ENCODE measurements at places on chromosomes 13 and 19.

DNA sequence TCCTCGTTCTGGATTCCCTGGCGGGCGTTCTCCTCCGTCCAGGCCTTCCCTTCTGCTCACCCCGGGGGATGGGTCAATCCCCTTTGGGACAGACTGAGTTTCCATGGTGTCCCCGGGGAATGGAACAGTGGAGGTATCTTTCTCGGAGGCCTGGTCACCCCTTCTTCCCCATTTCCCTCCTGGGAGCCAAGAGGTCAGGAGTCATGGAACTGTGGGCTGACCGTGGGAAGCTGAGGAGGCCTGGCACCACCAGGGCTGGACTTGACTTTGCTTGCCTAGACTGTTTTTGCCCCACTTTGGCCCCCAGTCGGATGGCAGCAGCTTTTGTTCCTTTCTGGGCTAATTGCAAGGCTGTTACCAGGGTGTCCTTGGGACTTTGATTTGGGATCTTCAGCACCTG is 2.0 kb downstream of the NACC1 start:
- no peak for DNase-seq

- no peak for DNase-seq
Observed at GRCh38 chr13:40109351-40109844, 453.9 kb downstream of the COG6 start.

GRCh38 chr13:41220401-41220800 is 26.0 kb upstream of the KBTBD7 start:
- no peak for DNase-seq

- no peak for DNase-seq
Observed at GRCh38 chr19:23474172-23474571, 78.9 kb upstream of the ZNF91 start.

- DNase-seq, result no peak
Observed at GRCh38 chr13:95360464-95361097, 59.3 kb upstream of the ABCC4 start.

DNA sequence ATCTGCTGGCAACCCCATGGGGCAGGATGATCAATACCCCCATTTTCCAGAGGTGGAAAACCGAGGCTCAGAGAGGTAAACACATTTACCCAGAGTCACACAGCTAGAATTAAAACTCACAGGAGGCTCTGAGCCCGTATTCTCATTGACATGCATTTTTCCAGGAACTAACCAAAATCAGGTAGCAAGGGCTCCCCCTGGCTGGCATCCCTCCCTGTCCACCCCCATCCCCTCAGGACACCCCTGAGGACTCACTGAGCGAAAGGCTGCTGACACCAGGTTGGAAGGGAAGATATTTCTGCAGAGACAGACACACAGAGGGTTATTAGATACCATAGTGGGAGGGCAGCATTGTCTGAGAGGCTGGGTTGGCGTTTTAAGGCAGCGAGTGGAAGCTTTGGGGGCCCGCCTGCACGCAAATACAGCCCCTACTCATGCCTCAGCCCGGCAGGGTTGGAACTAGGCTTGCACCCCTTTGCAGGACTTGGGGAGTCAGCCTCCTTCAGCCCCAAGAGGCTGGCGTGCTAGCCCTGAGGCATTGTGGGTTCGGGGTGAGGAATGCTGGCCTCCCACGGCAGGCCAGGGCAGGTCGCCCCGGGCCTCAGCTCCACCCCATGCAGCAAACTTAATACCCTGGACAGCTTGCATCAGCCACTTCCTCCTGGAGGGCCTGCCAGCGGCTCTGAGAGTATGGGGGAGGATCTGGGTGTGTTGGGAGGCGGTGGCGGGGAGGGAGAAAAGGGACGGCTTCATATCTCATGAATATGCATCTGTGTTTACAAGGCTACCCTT is 3.9 kb downstream of the SLC1A5 start:
- no peak for DNase-seq

- DNase-seq, result no peak
Observed at GRCh38 chr13:112653071-112653470, 36.8 kb upstream of the ATP11A start.

- no peak for DNase-seq
Observed at GRCh38 chr19:35134601-35135242, at the start of gene LGI4. Gene LGI4, minus strand, starts transcription at chr19:35135059. Its CDS starts 379 bp downstream, at chr19:35134680.

- DNase-seq, result no peak
Observed at GRCh38 chr13:93151277-93151676, 75.3 kb upstream of the GPC6 start.

DNA sequence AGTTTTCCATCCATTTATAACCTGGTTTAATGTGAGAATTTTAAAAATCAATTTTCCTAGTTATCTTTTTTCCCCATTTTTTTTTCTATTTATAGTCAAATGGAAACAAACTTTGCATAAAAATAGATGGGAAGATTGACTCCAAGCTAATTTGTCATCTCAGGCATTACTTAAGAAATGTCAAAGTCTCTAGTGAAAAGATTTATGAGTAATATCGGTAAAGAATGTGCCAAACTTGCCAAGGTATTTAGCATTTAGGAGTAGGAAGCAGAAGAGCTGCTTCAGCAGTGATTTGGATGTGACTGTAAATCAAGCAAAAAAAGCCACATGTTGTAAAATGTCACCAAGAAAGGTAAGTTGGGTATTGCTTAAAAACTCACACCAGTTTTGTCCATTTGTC is 108.6 kb downstream of the LACC1 start:
- no peak for DNase-seq

- DNase-seq, result no peak
Observed at GRCh38 chr19:7483720-7484201, 5.1 kb downstream of the PEX11G start.

DNA sequence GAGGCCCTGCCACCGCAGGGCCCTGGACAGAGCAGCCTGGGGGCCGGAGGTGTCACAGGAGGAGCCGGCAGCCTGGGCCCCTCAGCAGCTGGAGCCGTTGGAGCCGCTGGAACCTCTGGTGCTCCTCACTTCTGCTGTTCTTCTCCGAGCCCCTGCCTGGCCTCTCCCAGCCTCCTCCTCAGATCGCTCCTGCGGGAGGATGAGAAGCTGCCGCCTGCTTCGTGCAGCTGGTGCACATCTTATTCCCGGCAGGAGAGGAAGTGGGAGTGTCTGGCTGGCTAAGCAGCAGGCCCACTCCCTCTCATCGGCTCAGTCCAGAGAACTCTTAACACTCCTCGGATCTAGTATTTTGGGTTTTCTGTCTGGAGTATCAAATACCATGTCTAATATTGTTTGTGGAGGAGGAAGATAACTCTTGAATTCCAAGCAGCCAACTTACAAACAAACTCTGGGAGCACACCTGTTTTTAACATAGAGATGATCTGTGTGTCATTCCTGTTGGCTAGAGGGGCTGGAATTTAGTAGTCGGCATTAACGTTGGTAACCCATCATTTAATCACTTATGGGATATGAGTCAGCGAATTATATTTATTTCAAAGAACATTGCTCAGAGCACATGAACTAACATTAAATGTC is 37.1 kb upstream of the RNF113B start:
- DNase-seq, result no peak

DNA sequence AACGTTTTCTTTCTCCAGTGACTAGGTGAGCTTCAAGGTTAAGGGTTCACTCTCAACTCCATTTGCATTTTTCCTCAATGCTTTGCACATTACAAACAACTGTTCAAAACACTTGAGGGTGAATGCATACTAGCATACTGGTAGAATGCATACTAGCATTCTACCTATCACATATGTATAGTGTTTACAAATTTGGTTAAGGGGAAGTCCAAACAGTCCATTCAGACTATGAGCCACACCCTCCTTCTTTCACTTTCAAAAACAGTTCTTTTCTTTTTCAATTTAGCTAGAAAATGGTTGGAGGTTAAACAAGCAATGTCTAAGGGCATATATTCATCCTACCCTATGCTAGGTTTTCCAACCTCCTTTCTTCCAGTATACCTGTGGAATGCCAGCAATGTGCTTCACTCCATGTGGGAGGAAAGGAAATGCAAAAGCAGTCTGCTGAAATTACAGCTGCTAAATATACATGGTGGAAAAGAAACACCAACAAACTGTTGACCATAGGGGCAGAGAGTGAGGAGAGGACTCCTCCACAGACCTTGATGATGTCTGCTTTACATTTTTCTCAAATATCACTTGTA is 102.6 kb downstream of the DOCK9 start:
- no peak for DNase-seq

- DNase-seq, result no peak
Observed at GRCh38 chr13:94232956-94233355, 246.5 kb downstream of the DCT start.

DNA sequence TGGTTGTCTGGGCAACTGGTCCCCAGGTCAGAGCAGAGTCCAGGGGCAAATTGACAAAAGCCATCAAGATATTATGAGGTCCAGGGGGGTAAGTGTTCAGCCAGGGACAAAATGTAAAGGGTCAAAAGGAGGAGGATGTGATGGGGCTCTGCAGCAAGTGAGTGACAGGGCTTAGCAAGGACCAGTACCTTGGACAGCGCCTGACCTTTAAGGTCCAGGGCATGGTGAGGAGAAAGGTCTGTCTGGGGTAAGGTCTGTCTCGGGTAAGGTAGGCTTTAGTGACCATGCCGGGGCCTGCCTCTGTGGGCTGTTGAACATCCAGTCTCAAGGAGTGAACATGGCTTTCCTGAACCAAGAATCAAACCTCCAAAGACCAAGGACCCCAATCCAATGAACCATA is 6.3 kb upstream of the ZNF358 start:
- DNase-seq, result no peak

GRCh38 chr13:114144606-114145244 is 12.3 kb upstream of the RASA3 start:
- DNase-seq, result no peak

DNA sequence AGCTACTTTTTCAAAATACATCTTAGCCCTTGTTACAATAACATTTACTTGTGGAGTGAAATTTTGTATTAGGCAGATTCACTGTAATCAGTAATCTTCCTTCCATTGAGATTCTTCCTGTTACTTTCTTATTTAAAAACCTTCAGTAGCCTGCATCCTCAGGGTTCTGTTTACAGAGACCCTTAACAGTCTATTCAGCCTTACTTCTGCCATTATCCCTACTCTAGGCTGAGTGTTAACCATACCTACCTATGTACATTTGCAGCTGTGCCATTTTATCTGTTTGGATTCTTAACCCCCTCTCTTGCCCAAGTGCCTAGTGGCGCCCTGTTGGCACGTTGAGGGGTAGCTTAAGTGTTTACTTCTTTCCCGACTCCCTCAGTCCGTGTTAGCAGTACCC is 71.9 kb downstream of the LRCH1 start:
- no peak for DNase-seq

GRCh38 chr19:50909240-50910070 is 1.7 kb downstream of the KLK4 start:
- no peak for DNase-seq

DNA sequence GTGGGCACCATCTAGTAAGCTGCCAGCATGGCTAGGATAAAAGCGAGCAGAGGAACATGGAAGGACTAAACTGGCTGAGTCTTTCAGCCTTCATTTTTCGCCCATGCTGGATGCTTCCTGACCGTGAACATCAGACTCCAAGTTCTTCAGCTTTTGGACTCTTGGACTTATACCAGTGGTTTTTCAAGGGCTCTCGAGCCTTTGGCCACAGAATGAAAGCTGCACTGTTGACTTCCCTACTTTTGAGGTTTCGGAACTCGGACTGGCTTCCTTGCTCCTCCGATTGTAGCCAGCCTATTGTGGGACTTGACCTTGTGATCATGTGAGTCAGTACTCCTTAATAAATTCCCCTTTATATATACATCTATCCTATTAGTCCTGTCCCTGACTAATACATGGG is 785.1 kb upstream of the SLITRK6 start:
- no peak for DNase-seq

- no peak for DNase-seq
Observed at GRCh38 chr13:110149036-110149435, 157.9 kb downstream of the COL4A1 start.

GRCh38 chr13:31914843-31915242 is 116.7 kb upstream of the FRY start:
- DNase-seq, result no peak

- DNase-seq, result no peak
Observed at GRCh38 chr19:6534451-6535093, 3.7 kb downstream of the TNFSF9 start.

GRCh38 chr19:42475366-42475765 is 32.6 kb upstream of the CXCL17 start:
- DNase-seq, result no peak

- DNase-seq, result no peak
Observed at GRCh38 chr13:32107474-32107873, 75.9 kb downstream of the FRY start.

DNA sequence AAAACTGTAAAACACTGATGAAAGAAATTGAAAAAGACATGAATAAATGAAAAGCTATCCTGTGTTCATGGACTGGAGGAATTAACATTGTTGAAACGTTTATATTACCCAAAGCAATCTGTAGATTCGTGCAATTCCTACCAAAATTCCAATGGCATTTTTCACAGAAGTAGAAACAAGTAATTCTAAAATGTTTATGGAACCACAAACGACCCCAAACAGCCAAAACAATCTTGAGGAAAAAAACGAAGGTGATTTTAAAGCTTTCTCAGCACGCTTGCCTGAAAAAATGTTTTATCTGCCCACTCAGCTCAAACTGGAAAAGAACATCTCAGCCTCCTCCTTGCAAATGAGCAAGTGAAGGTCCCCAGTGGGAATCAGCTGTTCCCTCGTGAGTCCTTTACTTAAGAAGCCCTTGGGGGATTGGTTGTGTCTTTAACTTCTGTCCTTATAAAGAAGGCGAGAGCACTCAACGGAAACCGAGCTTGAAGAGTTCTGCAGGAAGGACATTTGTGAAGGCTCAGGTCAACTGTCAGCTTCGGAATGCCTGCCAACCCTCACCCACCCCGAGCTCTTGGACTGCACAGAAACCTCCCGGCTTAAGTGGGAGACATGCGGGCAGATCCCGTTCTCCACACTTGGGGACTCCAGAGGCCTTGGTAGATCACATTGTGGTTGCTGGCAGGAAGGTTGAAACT is 256.0 kb upstream of the IRS2 start:
- DNase-seq, result no peak

DNA sequence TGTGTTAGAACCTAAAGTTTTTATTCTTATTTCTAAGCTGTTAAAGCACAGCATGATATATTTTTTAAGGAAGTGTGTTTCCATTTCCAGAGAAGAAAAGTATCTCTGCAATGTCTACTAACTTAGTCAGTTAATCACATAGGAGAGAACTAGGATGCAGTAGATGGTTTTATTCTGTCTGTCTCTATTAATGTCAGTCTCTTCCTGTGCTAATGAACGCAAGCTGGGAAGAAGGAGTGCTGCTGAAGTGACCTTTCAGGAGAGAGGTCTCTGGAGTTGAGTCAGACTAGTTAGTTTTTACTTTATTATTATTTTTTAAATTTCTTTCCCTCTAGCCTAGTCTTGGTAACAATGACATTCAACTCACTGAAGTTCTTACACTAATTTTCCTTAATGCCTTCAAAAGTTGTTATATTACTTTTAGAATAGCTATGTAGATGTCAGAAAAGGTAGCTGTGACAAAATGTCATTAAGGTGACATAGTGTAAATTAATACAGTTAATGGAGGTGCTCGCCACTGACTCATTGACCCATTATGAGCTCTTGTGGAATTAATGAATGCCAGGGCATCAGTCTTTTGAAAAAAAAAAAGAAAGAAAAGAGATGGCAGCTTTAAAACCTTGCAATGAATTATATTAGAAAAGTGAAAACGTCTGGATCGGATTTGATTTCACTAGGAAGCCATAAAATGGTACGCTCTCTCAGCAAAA is 120.0 kb upstream of the MAB21L1 start:
- DNase-seq, result no peak

GRCh38 chr13:63274772-63275171 is 1859.1 kb upstream of the PCDH20 start:
- DNase-seq, result no peak
